Posterior cingulate gyrus (tissue), 11 donors: ENCODE measurements at places on chromosomes 3 and 15.

DNA sequence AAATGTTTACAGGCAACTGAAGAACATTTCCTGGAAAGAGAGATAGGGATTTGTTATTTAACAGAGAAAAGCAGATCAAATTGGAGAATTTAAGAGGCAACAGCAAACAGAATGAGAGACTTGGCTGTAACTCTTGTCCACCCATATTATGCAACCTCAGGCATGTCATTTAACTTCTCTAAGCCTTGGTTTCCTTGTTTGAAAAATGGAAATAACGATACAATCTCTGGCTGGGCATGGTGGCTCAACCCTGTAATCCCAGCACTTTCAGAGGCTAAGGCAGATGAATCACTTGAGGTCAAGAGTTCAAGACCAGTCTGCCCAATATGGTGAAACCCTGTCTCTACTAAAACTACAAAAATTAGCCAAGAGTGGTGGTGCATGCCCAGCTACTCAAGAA, 23.7 kb downstream of the ARRDC4 start:
- no peak for DNase-seq

DNA sequence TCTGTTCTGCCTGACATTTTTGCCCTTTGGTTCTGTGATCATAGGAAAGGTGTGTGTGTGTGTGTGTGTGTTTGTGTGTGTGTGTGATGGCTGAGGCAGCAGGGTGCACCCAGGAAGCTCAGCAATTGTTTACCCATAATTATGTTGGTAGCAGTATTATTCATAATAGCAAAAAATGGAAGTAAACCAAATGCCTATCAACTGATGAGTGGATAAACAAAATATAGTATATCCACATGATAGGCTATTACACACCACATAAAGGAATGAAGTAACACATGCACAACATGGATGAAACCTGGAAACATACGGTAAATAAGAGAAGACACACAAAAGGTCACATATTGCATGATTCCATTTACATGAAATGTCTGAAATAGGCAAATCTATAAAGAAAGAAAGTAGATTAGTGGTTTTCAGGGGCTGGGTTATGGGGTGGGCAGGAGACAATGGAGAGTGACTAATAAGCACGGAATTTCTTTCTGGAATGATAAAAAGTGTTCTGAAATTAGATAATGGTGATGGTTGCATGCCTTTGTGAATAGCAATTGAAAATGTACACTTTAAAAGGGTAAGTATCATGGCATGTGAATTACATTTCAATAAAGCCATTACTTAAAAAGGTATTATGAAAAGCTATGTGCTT, 167.2 kb downstream of the POLR2M start:
- no peak for DNase-seq

DNA sequence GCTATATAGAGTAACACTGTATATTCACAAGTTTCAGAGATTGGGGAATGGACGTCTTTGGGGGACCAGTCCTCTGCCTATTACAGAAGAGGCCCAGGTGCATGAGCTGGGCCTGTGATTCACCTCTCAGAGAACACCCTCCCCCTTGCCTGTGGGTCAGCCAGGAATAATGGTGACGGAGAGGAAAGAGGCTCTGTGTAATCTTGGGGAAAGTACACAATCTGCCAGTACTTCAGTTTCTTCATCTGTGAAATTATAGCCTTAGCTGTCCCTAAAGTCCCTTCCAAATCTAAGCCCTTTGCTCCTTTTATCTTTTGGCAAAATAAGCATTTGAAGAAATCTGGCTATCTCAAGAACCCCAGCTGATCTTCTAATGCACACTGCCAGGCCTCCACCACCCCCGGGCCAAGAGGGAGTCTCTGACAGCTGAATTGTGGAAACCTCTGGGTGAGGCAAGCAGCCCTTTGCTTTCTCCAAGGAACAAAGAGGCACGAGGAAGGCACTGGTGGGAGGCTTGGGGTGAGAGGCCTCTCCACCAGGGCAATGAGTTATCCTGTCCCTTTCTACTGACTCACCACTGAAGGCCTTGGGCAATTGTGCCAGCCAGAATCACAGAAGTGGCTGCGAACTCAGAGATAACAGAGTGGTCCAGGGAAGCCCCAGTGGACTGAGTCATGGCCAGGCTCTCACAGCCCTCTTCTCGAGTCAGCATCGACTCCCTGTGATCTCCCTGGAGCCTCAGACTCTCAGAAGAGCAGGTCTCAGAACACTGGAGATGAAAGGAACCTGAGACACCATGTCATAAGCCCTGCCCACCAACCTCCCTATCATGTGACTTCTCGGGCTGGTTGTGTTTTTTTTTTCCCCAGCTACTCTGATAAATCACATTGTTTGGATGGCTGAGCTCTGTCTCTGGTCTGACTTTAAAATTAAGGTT, 31.8 kb downstream of the CCNL1 start:
- DNase-seq = no peak

DNA sequence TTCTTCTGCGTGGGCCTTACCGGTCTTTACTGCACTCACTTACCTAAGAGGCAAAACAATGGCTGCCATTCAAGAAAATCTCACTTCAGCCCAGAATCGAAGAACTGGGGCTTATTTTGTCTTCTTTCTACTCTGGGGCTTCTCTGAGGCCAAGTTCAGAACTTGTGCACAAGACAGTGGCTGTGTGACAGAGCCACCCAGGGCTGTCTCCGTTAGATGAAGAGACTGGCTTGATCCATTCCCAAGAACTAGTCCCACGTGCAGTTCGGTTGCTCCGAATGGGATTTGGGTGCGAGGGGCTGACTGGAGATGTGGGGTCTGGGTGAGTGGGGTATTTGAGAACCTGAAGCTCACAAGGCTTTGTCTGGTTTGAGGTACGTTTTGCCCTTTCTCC, 795 bp upstream of the TCF12 start:
- no peak for DNase-seq

- no peak for DNase-seq
Observed at GRCh38 chr3:50157827-50158529, 2.9 kb downstream of the SEMA3F start.

GRCh38 chr15:75620058-75620820, 5.3 kb downstream of the SNUPN start:
- DNase-seq = no peak

GRCh38 chr15:83194528-83194927, 13.1 kb downstream of the HDGFL3 start:
- no peak for DNase-seq

GRCh38 chr3:90054311-90054710, 946.9 kb downstream of the EPHA3 start:
- no peak for DNase-seq

DNA sequence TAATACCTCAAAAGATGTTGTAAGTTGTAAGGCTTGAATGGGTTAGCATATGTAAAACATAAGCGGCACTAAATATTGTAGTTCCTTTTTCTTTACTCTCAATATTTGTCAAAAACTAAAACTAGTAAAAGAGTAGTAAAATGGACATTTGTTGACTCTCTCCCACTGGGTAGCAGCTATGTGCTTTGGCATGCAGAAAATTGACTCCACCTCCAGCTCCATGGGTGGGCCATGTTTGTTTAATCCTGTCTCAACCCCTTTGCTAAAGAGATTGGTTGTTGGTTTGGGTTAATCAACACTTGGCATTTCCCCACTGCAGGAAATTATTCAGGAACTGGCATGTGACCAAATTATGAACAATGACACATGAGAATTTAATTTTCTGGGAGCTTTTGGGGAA, 114.8 kb downstream of the EOMES start:
- no peak for DNase-seq

GRCh38 chr15:70379134-70379533, 281.4 kb upstream of the TLE3 start:
- DNase-seq = no peak

GRCh38 chr15:89827829-89828228, 13.2 kb upstream of the ANPEP start:
- DNase-seq = no peak

GRCh38 chr15:70920981-70921696, 28.5 kb downstream of the LRRC49 start:
- no peak for DNase-seq
